Stimulated activated CD4-positive, alpha-beta T cell treated with anti-CD3 and anti-CD28 coated beads, Interleukin-2, amount 100 ng/mL, for 4 hours (primary cell): ENCODE measurements at places on chromosomes 7 and 10.

GRCh38 chr10:43647576-43647975, 1.1 kb downstream of the ZNF32 start:
- DNase-seq, result no peak

GRCh38 chr7:42385912-42386311, 148.9 kb upstream of the GLI3 start:
- no peak for DNase-seq

DNA sequence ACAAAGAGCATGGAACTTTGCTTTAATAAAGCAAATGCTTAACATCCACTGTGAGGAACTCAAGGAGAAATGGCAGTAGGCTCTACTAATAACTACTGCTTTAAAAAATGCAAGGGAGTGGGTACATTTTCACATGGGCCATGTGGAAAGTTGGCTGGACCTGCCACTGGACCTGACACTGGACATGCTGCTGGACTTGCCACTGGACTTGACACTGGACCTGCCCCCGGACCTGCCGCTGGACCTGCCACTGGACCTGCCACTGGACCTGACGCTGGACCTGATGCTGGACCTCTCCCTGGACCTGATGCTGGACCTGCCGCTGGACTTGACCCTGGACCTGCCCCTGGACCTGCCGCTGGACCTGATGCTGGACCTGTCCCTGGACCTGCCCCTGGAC, 32.6 kb downstream of the DIP2C start:
- DNase-seq, result no peak

DNA sequence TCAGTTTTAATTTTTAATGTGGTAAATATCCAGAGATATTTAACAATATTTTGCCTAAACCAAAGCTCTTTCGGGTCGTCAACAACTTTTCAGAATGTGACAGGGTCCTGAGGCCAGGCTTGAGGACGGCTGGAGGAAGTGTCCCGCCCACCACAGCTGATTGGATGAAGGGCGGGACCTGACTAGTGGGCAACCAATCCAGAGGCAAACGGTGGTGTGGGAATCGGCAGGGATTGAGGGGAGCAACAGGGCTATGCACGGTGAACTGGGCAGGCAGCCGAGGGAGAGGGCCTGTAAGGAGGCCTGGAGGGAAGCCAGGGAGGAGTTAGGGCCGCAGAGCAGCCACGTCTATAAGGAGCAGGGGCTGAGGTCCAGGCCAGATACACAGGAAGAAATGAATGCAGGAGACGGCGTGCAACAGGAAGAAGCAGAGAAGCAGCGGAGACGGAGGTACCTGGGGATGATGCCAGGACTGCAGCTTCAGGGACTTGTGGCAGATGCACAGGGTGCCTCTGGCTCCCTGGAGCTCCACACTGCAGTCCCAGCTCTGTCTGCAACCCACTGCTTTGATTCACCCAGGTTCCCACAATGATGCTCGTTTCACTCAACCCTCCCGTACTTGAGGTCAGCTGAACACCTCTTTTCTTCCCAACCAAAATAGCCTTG, 46.1 kb upstream of the ZMIZ1 start:
- DNase-seq, result no peak

DNA sequence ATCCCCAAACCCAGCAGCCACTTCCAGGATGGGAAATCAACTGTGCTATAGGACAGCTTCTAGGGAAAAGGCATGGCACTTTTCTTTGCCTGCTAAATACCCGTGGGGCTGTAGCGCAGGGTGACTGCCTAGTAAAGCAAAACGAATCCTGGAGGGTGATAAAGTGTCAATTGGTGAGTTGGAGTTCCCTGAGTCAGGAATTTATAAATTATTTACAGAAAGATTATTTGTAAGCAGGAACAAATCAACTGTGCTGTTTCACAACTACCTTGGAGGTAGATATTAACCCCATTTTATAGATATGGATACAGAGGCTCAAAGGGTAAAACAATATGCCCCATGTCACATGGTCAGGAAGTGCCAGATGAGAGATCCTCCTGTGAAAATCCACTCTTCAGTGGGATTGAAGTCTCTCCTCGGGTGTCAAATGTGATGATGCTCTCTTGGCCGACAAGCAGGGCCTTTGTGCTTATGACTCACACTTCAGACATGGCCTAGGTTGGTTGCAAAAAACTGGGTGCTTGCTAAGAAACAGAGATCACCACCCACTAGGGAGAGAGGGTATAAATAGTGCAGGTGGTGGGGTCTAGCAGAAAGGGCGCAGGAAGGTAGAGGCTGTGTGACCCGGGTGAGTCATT, 383.2 kb upstream of the ZMIZ1 start:
- no peak for DNase-seq

DNA sequence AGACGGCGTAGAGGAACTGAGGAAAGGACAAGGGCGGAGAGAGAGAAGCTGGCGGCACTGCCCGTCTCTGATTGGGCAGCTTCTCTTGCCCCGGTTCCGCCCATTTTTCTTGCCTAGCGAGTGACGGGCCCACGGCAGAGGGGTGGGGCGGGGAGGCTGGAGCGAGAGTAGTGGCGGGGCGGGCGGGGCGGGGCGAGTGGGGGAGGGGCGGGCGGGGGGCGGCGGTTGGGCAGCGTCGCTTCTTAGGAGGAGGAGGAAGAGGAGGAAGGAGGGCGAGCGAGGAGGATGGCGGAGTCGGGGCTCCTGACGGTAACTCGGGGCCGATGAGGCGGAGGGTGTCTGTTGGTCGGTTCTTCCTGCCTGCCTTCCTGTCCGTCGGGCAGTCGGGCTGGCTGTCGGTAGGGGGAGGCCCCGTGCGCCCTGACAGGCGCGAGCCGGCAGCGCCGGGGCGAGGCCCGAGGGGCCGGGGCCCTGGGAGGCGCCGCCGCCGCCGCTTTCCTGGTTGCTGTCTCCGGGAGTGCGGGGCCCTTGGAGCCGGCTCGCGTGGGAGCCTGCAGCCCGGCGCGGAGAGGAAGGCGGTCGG, at the start of gene SHOC2:
TSS of gene SHOC2 (plus strand) at position 256 of the 583 bp plus-strand sequence. CDS start 44,755 bp downstream, outside the sequence.
- DNase-seq, result peak; percentile 99

- no peak for DNase-seq
Observed at GRCh38 chr7:148849393-148850098, 34.5 kb downstream of the EZH2 start.

- DNase-seq, result no peak
Observed at GRCh38 chr10:86900955-86901354, 56.5 kb downstream of the MMRN2 start.

DNA sequence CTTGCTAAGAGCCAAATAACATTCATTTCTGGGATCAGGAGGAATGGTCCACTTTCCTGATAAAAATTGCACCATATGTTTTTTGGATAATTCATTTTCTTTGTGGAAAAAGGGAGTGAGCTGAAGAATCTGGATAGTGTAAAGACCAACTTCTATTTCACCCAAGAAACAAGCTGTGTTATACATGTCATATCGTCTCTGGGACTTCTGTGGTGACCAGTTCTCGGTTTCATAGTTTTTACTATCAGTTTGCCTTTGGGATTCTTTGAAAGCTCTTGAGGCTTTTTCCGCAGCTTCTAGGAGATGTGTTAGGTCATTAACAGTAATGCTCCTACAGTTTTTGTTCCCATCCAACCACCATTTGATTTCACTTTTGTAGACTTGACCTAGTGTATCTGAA, 14.4 kb upstream of the SAMD9 start:
- no peak for DNase-seq

DNA sequence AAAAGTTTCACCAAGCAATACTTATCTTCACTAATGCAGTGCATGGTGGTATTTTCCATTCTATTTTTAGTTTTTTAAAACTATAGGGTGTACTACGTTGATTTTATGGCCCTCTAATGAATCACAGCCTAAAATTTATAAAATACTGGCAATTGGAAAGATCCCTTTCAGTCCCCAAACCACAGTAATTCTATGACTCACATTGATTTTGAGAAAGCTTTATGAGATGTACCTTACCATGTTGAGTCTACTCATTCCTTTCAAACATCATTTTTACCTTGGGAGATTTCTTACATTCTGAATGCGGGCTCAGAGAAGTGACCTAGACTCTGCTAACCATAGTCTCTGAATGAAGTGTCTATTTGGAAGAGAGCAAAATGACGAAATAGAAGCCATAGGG, 141.6 kb downstream of the GPR85 start:
- DNase-seq, result no peak

DNA sequence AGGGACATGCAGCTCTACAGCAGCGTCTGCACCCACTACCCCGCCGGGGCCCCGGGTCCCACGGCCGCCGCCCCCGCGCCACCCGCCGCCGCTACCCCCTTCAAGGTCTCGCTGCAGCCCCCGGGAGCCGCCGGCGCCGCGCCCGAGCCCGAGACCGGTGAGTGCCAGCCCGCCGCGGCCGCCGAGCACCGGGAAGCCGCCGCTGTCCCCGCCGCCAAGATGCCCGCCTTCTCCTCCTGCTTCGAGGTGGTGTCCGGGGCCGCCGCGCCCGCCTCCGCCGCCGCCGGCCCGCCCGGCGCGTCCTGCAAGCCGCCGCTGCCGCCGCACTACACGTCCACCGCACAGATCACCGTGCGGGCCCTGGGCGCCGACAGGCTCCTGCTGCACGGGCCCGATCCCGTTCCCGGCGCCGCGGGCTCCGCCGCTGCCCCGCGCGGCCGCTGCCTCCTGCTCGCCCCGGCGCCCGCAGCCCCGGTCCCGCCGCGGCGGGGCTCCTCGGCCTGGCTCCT, 631 bp downstream of the OTUD1 start:
- DNase-seq, result peak; percentile 12

- no peak for DNase-seq
Observed at GRCh38 chr10:107059872-107060271, 104.6 kb downstream of the SORCS1 start.

- DNase-seq, result no peak
Observed at GRCh38 chr10:36534471-36535002, 590.9 kb upstream of the ANKRD30A start.

- no peak for DNase-seq
Observed at GRCh38 chr7:46932676-46933424, 649.1 kb downstream of the TNS3 start.

- DNase-seq, result no peak
Observed at GRCh38 chr10:126124046-126124445, 227.7 kb downstream of the FANK1 start.

DNA sequence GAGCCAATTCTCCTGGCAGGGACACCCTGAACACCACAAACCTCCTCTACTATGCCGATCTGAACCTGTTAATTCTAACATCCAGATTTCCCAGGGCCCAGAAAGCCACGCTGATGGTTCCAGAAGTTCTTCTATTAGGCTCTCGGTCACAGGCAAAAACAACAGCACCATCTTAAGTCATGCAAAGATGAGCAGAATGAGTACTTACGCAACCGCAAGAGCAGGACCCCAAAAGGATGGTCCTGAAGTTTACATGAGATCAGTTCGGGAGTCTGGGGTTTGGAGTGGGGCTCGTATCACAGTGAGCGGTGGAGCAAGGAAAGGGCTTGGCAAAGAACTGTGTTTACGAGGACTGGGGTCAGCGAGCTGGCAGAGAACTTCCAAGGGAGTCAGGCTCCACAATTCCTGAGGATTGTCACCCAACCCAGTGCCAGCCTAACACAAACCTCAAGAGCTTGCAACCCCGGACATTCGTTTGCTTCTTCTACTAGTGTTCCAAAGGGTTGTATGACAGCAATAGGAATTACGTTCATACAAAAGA, 532.6 kb downstream of the TNS3 start:
- DNase-seq, result no peak

DNA sequence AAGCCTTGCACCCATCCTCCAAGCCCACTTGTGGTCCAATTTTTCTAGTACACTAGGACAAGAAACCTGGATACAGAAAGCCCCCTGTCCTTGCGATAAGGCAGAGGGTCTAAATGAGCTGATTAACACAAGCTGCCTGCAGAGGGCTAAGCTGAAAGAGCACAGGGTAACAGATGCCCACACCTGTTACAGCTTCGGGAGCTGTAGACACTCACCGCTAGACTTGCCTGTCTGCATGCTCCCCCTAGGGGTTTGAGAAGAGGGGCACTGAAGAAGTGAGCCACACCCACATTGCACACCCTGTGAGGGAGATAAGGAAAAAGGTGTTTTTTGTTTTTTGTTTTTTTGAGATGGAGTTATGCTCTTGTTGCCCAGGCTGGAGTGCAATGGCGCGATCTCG, 386.5 kb upstream of the AUTS2 start:
- DNase-seq, result no peak

DNA sequence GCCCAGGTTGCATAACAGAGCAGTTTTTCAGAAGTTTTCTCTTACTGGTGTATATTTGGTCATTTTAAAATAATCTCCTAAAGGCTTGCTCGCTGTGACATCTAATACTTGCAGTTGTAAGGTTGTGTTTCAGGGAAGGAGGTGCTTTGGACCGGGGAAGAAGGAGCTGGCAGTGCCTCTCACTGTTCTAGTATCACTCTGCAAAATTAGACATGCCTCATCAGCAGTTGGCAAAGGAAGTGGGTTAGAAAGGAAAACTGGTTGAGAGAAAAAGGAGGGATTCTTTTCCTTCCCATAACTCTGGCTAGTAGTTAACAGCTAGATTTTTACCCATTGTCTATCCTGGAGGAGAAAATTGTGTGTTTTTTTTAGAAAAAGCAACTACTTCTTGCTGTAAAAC, 34.8 kb downstream of the CUL1 start:
- no peak for DNase-seq

GRCh38 chr7:18756378-18757050, 261.0 kb downstream of the HDAC9 start:
- no peak for DNase-seq

DNA sequence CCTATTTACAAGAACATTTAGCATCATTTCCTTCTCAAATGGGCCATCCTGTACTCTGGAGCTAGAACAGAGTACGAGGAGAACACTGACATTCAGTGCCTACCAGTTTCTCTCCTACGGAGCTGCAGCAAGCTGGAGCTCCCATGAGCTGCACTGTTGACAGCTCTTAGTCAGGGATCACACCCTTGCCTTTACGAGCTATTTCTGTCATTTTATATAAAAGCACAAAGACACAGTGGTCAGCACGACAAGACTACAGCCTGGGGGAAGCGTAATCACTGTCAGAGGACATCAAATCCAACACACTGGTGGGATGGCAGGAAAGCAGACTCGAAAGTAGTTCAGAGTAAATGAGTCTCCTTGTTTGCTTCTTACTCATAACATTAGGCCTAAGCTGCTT, 2.7 kb downstream of the CDCA7L start:
- DNase-seq, result no peak

DNA sequence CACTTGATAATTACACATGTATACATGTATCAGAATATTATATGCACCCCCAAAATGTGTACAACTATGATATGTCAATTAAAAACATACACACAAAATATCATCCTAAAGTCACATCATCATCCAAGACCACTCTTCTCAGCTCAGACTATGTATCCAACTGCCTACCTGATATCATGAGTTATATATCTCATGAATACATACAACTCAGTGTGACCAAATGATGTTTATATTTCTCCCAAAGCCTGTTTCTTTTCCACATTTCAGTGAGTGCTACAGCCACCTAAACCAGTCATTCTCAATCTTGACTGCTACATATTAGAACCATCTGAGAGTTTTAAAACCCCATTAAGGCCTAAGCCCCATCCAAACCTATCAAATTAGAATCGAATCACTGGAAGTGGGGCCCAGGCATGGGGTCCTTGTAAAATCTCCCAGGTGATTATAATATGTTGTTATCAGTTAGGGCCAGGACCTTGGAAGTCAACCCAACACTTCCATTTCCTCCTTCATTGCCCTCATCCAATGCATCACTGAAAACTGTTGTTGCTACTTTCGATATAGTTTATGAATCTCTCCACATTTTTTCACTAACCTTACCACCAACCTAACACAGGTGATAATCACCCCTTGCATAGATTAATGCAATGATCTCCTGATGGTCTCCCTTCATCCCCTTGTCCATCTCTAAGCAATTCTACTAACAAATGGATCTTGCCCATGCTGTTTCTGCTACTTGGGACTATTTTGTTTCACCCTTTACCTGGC, 53.8 kb upstream of the ITGB8 start:
- DNase-seq, result no peak
